ENCODE measurements at places on chromosomes 12 and 14.
A peak's percentile ranks its signal among the peaks of the same experiment; 100 is the strongest.

DNA sequence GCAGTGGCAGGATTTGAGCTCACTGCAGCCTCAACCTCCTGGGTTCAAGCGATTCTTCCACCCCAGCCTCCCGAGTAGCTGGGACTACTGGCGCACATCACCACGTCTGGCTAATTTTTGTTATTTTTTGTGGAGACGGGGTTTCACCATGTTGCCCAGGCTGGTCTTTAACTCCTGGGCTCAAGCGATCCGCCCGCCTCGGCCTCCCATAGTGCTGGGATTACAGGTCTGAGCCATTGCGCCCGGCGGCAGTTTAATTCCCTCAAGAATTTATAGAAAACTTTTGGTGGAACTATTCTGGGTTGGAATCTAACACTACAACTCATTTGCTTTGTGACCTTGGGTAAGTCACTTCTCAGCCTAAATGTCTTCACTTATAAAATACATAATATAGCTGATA is 1.8 kb upstream of the SP1 start:
- no peak for DNase-seq

DNA sequence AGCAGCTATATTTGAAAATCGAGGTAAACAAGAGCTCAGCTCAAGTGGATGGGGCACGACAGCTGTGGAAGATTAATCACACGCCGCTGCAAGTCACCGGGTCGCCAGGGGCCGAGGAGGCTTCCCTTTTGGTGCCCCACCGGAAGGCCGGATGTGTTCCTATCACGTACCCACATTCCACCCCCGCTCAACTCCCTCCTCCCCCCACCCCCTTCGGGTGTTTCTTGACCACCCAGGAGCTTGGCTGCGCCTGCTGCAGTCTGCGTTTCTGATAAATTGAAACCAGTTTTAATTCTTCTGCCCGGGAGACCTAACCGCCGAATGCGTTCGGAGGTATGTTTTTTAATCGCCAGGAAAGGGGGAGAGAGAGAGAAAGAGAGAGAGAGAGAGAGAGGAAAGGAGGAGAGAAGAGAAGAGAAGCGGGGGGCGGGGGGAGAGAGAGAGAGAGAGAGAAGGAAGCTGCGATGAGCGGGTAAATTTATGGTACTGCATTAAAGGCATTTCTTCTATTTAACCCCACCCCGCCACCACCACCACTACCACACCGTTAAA is 1.8 kb downstream of the SLC8A3 start:
- no peak for DNase-seq

DNA sequence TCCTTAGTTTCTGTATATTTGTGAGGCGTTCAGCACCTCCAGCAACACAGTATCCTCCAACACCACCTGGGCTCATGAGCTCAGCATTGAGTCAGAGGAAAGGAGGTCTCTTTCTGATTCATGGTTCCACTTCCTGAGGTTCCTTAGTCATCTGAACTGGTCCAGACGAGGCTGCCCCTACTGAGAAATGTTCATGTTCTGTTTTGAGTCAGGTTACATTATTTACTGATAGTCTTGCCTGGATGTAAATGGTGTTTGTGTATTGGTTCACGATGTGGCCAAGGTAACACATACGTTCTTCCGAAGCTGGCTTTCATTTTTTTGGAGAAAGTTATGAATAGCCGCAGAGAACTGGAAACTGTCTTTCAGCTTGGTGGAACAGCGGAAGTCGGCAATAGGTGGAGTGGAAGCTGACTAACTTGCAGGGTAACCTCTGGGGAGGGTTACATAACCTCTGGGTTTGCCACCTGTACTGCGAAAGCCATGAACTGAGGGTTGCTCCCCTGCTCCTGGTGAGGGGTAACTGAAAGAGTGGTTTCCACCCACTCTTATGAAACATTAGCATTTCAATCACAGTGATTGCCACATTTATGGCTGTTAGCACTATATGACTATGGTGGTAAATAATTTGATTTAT is 42.2 kb upstream of the MANSC4 start:
- DNase-seq = peak; percentile 41

- no peak for DNase-seq
Measured at GRCh38 chr12:64027311-64027710, 182.8 kb downstream of the SRGAP1 start.

GRCh38 chr12:60209933-60210332 is 614.1 kb downstream of the SLC16A7 start:
- no peak for DNase-seq

- DNase-seq = no peak
Measured at GRCh38 chr14:68759017-68759560, 33.8 kb downstream of the ZFP36L1 start.

DNA sequence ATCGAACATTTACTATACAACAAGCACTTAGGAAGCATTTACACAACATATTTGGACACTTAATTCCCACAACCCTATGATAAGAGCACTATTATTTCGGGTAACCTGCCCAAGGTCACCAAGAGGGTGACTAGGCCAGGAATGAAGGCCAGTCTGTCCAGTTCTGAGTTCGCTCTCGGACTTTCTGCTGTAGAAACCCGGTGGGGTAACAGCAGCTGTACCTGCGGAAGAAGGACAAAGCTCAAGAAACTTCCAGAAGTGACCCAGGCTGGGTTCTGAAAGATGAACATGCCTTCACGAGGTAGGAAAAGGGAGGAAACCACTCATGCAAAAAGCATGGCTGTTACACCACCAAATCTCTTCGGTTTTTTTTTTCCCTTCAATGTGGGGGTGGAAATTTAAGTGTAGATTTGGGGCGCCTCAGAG is 10.8 kb downstream of the PLA2G1B start:
- DNase-seq = no peak

DNA sequence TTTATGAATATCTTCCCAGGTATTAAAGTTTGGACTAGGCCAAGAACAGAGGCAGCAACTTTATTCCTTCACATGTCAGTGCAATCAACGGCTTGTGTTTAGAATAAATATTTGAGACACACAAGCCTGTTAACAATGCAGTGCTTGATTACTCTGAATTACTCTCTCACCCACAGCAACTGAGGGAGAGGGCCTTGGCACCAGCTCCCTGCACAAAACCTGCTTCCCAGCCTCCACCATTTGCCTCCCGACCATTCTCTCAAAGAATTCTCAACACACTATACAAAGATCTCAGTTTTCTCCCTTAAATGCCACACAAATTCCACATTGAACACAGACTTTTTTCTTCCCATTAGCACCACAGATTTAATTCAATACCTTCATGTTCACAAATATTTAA is 77.0 kb downstream of the STON2 start:
- no peak for DNase-seq

GRCh38 chr12:42977451-42978230 is 388.1 kb upstream of the PRICKLE1 start:
- DNase-seq = no peak

DNA sequence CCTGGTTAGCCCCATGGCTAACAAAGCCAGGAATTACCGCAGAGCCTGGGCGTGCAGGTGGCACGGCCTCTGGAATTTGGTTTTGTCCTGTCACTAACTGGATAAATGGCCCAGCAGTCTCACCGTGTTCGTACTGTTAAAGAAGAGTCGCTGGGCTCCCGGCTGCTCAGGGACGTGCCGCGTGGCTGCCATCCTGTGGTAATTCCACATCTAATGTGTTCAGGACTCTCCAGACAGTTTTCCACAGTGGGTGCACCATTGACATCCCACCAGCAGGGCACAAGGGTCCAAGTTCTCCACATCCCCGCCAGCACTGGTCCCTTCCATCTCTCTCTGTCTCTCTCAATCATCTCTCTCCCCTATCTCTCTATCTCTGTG is 19.6 kb downstream of the NOC4L start:
- no peak for DNase-seq

GRCh38 chr12:26331960-26332359 is 136.6 kb downstream of the SSPN start:
- no peak for DNase-seq

- DNase-seq = no peak
Measured at GRCh38 chr12:86117711-86118110, 138.5 kb downstream of the MGAT4C start.

DNA sequence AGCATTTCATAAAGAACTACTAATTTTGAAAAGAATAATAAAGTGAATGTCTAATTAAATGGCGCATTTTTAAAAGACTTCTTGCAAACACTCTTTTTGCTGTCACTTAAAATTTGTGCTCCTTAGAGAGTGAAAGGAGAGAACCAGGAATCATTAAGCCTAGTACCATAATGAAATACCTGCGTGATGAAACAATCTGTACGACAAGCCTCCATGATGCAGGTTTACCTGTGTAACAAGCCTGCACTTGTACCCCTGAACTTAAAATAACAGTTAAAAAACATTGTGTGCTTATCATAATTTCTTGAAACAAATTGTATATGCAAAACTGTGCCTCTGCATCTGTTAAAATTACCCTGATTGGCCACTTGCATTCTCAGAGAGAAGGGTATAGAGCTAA is 108.1 kb downstream of the MGAT4C start:
- no peak for DNase-seq

All from activated CD4-positive, CD25-positive, alpha-beta regulatory T cell treated with anti-CD3 and anti-CD28 coated beads, Interleukin-2, amount 50 U/mL, for 16 hours (primary cell).